ENCODE measurements at places on chromosomes 6 and 20.

DNA sequence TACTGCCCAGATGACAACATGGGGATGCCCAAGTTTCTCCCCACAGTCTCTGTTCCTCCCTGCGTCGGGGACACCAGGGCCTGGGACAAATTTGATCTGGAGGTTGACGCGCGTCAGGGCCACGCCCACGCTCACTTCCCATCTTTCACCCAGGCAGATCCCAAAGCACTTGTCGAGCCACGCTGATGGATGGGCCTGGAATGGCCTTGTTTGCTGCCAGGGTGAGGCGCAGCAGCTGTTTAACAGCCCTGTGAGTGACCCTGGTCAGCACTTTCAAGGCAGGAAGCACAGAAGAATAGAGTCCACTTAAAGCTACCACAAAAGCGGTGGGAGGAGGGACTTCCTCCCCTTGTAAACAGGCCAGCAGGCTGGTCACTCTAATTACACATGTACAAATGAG, 324.7 kb upstream of the JARID2 start:
- DNase-seq, result no peak

- DNase-seq, result no peak
Measured at GRCh38 chr6:13412639-13413465, 74.5 kb downstream of the GFOD1 start.

GRCh38 chr6:20846602-20847028, 312.4 kb downstream of the CDKAL1 start:
- DNase-seq, result no peak

- DNase-seq, result peak; percentile 78
Measured at GRCh38 chr20:34069341-34070078, 42.5 kb downstream of the EIF2S2 start.

All from NCI-H2171 (cell line).